ENCODE measurements at places on chromosomes 1 and 21. TPM values are rescaled to one million over a fixed set of nuclear protein-coding genes. Genes with fewer than 3 reads are reported as not detected.

GRCh38 chr1:43566382-43567044 is 35.8 kb downstream of the PTPRF start:
- DNase-seq, result no peak

The S100A12 gene
- not detected for total RNA-seq

DNA sequence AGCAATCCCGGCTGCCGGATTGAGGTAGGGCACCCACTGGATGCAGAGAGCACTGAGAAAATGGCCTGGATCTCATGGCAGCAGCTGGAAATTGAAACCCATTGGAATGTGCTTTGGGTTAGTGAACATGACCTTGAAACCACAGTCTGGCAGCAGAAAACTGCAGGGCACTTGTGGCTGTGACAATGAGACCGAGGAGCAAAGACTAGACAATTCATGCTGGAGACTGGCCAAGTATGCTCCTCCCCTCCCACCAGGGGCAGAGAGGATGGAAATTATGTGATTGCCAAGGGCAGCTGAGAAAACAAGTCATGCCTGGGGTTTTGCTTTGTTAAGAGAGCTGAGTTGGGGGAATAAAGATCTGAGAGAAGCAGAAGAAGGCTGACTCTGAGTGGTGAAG is 60.7 kb downstream of the ZNF697 start:
- no peak for DNase-seq

DNA sequence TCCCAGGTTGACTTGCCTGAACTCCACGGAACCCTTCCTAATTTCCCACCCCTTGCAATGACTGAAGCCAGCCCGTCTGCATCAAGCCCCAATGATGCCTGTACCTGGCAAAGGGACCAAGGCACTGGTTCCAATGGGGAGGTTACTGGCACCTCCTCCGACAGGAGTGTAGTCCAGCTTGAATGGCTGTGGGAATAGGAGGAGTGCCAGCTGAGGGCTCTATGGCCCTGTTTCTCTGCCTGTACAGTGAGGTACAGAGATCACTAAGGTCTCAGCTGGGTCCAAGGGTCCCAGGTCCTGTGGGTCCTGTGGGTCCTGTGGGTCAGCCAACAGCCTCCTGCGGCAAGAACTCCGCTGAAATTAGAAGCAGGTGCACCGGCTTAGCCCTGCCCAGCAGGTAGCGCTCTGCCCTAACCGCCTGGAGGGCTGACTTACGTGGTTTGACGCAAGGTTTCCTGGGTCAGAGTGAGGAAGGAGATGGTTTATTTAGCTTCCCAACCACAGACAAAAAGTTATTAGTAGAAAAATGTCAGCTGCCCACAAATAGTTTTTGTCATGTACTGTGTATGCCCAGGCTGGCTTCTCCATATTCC is 9.9 kb upstream of the SPRR4 start:
- DNase-seq, result no peak

The TIAM1 gene
- 9.8 TPM for total RNA-seq

The CFAP107 gene
- total RNA-seq, result not detected

DNA sequence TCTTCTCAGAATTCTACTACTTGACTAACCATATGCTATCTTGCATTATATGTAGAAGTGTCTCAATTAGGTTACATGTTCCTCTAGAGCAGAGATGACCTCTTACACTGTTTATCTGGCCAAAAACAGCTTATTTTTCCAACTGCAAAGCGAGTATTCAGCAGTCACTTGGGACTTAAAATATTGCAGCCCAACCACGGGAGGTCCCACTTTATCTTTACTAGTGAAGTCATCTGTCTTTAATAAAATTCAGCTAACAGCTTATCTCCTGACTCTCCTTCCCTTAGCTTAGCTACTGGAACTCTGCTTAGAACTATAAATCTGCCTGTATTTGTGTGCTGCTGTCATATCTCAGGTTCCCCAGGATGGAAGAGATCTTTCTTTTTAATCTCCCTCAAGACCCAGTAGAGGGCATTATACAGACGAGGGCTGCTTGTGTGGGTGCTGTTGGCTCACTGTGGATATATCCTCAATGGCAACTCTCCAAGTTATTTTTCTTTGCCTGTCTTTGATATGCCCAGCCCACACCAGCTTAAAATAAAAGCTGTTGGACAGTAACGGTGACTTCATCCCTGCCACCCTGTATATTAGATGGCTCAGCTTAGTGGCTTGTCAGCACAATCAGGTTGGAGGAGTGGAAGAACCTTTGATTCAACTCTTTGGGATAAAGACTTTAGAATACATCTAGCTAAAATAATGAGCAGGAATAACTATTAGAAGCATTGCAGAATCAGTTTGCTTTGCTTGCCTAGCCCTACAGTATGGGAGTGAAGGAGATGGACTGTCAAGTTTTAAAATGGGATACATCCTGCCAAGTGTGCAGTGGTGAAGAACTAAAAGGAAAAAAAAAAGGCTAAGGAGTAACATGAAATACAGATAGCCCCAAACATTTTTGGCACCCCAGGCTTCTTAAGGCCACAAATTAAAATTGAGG is 9.6 kb downstream of the ENSA start:
- DNase-seq, result no peak

DNA sequence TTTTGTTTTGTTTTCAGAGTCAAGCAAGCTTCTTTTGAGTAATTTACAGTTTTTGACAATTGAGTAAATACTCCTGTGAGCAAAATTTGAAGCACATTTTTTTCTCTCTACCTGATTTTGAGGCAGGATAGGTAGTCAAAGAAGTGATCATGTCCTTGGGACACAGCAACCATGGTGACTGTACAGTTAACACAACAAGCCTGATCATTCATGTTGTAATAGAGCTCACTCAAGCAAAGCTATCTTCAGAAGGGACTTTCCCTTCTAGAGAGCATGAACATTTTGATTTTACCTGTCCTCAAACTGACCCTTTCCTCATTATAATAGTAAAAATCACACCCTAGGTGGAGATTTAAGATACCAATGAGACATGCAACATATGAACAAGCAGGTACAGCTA is 126.5 kb upstream of the KCNK1 start:
- no peak for DNase-seq

GRCh38 chr1:85563139-85563538 is 17.4 kb upstream of the CCN1 start:
- DNase-seq, result no peak

DNA sequence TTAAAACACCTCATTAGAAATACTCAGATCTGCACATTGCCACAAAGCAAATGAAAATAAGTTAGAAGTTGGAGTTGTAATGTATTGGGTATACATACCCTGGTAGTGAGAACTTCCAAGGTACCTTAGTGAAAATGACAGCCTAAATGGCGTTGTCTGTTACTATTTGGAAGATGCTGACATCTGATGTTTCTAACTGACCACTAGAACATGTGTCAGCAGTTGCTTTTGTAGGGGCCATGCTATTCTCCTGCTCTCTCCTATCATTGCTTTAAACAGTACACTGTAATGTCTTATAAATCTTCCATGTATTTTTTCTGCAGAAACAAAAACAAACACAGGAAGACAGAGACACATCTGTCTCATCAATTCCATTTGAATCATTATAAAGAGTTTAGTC is 40.1 kb downstream of the LAMC1 start:
- DNase-seq, result no peak

The LCK gene
- total RNA-seq, result 509 TPM

DNA sequence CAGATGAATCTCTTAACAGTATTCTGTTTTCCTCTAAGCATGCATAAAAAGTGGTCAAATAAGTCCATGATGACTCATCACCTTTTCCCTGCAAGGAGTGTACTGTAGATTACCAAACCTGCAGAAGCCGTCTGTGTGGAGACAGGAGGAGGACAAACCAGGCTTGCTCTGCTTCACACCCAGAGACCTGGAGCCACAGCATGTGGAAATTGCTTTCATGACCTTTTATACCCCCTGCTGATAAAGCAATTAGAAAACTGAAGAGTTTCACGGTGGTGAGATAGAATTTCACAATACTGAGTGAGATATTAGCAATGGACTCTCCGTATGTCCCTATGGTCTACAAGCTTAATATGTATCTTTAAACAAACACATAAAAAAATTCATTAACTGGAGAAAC is 9.4 kb downstream of the CORT start:
- no peak for DNase-seq

The MYCL gene
- total RNA-seq, result not detected

- DNase-seq, result no peak
These were observed 10.7 kb downstream of the MEF2D start for GRCh38 chr1:156489935-156490293.

GRCh38 chr1:188127507-188127906 is 1298.8 kb downstream of the PLA2G4A start:
- DNase-seq, result no peak

The TTLL7 gene
- total RNA-seq, result not detected

The LAMC2 gene
- total RNA-seq, result not detected

The ABCG1 gene
- total RNA-seq, result 1.4 TPM

DNA sequence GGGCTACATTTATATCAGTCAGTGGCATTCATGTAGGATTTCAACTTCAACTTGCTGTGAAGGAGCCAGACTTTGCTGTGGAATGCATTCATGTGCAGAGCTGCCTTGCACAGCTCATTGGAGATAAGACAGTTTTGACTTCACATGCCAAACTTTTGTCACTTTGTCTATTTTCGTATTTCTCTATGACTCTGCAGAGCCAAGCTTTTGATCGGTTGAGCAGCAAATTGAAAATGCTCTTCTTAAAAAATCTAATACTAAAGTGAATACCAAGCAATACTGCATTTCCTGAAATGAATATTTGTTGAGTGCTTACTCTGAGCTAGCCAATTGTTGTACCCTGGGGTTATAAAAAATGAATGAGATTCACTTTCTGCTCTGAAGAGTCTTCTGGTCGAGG is 388.7 kb downstream of the ST6GALNAC3 start:
- no peak for DNase-seq

GRCh38 chr1:11590395-11590794 is 63.8 kb downstream of the FBXO2 start:
- DNase-seq, result no peak

The TP73 gene
- total RNA-seq, result not detected

DNA sequence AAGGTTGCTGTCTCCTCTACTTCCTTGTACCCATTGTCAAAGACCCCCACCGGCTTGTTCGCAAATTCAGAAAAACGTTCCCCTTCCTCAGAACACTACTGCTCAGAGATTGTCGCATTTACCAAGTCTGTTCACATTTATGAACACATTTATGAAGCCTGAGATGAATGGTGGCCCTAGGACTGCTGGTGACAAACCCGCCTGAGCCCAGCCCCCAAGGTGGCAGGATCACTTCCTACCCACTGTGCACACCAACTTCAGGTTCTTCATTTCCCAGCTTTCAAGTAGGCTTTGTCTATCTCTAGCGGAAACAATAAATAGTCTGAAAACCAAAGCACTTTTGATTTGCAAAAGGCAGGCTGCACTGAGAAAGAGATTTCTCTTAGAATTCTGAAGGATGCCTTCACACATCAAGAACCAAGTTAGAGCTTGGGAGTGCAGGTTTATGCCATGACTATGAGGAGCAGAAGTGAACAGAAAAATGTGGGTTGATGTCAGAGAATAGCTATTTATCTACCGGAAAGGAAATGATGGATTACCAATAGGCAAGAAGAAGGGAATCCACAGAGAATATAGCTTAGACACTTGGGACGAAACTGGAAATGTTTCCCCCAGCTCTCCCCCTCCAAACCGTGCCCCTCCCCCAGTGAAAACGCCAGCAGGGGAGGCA is 200.5 kb downstream of the TOMM20 start:
- DNase-seq, result no peak

GRCh38 chr1:86461482-86461881 is 7.2 kb upstream of the CLCA1 start:
- no peak for DNase-seq

DNA sequence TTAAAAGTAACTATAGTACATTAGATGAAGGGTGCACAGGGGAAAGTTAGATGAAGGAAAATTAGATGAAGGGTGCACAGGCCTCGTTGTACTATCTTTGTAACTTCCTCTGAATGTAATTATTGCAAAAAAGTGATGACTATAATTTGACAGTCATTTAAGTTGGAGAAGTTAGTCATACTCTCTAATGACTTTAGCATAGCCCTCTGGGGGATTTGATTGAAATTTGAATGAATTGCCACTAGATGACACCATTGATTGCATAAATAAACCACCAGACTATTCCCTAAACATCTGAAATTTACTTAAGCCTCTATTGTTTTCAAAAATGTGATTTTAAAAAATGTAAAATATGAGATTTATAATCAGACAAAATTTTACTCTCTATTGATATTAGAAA is 102.6 kb downstream of the TPR start:
- peak; percentile 44 for DNase-seq

DNA sequence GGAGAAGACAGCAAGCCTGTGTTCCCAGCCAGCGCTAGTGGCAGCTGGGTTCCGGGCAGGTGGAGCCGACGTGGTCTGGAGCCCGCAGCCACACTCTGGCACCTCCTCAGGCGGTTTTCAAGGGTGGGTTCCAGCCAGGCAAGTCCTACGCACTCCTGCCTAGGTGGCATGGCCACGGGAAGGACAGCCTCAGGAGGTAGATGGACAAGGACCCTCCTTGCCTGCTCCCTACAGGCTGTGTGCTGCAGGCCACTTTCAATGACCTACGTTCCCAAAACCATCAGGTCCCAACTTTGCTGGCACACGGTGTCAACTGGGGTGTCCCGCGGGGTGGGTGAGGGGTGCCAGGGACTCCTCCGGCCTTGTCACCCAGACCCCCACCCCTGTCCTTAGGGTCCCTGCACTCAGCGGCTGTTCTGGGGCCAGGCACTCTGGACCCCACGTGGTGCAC is 6.7 kb upstream of the PTGER3 start:
- no peak for DNase-seq

GRCh38 chr1:26280333-26281042 is 602 bp downstream of the SH3BGRL3 start:
- DNase-seq, result no peak

- no peak for DNase-seq
These were observed 1.4 kb downstream of the HMGN1 start for GRCh38 chr21:39347537-39347936.

The SPOCD1 gene
- not detected for total RNA-seq

DNA sequence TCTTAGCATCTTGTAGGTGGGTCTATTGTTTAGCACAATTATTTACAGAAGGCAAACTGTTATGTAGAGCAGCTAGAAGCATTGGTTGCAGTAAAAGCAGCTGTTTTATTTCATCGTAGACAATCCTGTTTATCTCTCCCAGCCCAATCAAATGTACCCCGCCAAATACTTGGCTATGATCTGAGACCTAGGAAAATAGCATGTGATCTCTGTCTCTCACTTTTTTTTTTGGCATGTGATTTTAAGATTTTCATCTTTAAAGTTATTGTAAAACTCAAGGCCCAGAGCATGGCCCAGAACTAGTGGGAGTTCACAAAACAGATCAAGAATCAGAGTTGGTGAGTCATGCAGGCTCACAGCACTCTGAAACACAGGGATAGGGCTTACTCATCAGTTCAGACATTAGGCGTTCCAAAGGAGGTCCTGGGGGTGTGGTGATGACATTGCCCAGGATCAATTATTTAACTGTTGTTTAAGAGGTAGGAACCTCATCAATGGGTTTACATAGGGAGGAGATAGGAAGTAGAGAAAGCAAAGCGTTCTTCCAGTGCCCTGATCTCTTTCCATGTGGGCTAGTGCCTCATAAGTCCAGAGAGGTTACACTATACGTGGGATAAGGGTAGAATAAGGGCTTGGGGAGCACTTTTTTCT is 40.2 kb downstream of the TBX19 start:
- no peak for DNase-seq

The CFHR4 gene
- not detected for total RNA-seq

The CA14 gene
- total RNA-seq, result not detected

GRCh38 chr1:201696217-201696761 is 132.7 kb upstream of the IPO9 start:
- no peak for DNase-seq

Data from naive thymus-derived CD8-positive, alpha-beta T cell (primary cell).